ENCODE measurements at places on chromosomes 2 and 18.

DNA sequence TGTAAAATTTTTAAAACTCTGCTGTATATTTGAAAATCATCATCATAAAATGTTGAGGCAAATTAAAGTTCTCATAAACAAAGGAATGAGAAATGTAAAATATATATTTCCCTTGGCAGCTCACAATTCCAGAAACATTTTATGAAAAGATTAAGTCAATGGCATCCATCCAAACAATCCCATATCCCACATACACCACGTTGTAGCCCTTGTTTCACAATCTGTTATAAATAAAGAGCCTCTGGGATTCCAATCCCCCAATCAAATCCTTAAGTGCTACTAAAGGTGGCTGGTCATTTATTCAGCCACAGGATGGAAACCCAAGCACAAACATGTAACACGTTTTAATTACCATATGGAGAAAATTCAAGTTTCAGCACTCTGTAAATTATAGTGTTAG lies 51.7 kb downstream of the GFPT1 start:
- no peak for DNase-seq

GRCh38 chr2:42421157-42421485 lies 60.1 kb upstream of the COX7A2L start:
- DNase-seq, result no peak

GRCh38 chr2:85799215-85799956 lies 45.6 kb downstream of the ATOH8 start:
- DNase-seq, result no peak

DNA sequence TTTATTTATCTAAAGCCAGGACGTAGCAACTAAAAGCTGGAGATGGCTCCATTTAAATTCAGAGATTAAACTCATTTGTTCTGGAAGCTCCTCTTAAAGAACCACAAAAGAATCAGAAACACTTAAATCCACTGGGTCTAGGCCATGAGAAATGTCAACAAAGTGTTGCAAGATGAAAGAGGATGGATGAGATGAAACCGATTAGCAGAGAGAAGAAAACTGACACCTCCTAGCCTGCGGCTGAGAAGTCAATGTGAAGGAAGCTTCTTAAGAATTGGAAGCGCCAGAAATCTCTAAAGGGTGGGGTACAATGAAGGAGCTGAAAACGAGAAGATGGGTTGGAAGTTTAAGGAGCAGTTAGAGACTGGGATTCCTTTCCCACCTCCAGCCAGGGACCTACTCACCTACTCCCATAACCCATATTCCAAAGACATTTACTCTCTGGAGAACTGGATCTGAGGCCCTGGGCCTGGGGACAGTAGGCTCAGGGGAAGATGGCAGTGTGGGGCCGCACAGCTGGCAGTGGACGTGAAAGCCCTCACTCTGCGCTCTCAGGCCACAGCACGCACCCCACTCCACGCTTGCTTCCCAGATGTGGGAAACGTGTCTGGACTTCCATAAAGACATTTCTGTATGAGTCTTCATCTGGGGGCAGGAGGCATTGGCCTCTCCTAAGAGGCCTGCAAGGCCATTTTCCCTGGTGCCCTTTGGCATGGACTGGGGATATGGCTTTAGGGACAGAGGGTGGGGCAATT lies 188.4 kb downstream of the LOXHD1 start:
- DNase-seq, result no peak

DNA sequence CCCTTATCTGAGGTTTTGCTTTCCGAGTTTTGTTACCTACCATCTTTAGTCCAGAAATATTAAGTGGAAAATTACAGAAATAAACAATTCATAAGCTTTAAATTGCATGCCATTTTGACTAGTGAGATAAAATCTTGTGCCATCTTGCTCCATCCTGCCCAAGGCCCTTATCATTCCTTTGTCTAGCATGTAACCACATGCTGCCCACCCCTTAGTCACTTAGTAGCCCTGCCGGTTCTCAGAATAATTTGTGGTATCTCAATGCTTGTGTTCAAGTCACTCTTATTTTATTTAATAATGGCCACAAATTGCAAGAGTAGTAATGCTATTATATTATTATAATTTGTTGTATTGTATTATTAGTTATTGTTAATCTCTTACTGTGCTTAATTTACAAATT lies 36.8 kb upstream of the VPS54 start:
- DNase-seq, result no peak

- DNase-seq, result no peak
Observed at GRCh38 chr2:120787822-120788700, 52.4 kb downstream of the GLI2 start.

Measured in stimulated activated CD8-positive, alpha-beta memory T cell treated with anti-CD3 and anti-CD28 coated beads, Interleukin-7, amount 100 ng/mL, for 1 hour (primary cell).